ENCODE measurements at places on chromosomes 6 and 20. TPM values are rescaled to one million over a fixed set of nuclear protein-coding genes. Genes with fewer than 3 reads are reported as not detected.

DNA sequence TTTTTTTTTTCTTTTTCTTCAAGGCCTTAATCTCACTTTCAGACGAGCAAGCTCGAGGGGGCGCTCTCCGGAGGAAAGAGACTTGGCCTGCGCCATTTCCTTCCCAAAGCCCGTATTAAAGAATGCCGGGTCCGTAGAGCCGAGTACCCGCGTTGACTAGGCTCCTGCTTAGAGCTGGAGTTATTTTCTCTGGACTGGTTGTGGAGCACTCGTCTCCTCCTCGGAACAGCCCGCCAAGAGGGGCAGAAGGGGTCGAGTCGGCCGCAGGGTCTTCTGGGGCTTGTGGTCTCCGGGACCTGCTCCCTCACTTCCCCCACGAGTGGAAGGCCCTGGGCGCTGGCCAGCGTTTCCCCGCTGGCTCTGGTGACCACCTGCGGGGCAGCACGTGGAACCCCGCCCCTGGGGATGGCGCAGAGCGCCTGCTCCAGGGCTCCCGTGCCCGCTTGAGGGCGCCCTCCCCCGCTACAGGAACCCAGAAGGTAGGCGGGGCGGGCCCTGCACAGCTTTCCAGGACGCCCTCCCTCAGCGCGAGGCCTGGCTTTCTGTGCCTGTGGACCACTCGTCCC lies 2.7 kb upstream of the MEI4 start:
- peak overlapping the region; percentile 77 for H3K4me3 ChIP-seq
- DNase-seq, result peak; percentile 94
- H3K27me3 ChIP-seq, result no peaks in the 10 kb centered on the region
- H3K36me3 ChIP-seq, result no peaks in the 10 kb centered on the region
- peak overlapping the region; percentile 93 for H3K27ac ChIP-seq
- peaks cover 20% of the 10 kb centered on the region for H3K4me1 ChIP-seq

DNA sequence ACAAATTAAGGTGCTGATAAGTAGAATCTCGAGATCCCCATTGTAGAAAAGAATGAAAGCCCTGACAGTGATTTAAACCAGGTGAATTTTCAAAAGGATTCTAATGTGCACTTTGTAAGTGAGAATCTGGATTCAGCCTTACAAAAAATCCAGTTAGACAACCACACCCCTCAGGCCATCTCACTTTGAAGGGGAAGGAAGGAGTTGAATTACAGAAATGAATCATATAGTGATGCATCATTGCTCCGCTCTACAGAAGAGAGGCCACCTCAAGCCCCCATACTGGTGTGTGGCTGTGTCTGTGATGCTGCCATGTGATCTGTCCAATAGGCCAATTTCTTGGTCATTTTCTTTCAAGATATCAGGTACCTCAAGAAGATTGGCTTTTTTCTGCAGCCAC lies 85.5 kb upstream of the NT5E start:
- H3K36me3 ChIP-seq, result no peaks in the 10 kb centered on the region
- H3K27me3 ChIP-seq, result no peaks in the 10 kb centered on the region
- no peaks in the 10 kb centered on the region for H3K4me1 ChIP-seq
- H3K4me3 ChIP-seq, result no peak overlapping the region
- no peak overlapping the region for H3K27ac ChIP-seq

GRCh38 chr6:100850174-100850573 lies 31.0 kb downstream of the ASCC3 start:
- H3K4me3 ChIP-seq, result no peak overlapping the region
- peaks cover 9% of the 10 kb centered on the region for H3K36me3 ChIP-seq
- DNase-seq, result no peak
- no peaks in the 10 kb centered on the region for H3K27me3 ChIP-seq
- H3K27ac ChIP-seq, result no peak overlapping the region
- no peaks in the 10 kb centered on the region for H3K4me1 ChIP-seq

DNA sequence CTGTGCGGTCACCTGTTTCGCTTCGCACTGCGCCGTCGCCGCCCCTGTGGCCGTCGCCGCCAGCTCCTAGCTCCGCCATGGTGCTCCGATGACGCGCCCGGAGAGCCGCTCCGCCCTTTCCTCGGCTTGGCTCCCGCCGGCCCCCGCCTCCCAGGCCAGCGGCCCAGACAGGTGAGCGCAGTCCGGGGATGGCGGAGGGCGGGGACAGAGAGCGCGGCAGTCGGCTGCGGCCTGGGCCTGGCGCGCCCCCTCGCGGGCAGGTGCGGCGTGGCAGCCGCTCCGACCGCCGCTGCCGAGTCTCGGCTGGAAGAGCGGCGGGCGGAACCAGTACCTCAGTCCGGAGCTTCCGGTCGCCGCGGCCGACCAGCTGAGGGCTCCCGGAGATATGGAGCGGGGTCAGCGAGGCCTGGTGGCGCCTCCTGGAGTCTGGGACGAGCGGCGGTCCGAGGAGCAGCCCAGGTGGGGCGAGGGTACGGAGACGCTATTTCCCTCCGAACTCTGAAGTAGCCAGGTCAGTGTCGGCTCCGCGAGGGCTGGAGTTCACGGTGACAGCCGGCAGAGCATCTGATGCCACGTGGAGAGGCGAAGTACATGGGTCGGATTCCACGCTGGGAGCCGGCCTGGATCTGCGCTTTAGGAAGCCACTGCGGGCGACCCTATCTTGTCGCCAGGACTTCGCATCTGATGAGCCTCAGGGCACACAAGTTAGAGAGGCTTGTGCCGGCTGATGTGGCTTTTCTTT lies at the start of gene MAP7:
Gene MAP7 (minus strand): TSS at position 93 of the 742 bp plus-strand sequence. CDS start 14 bp downstream, at position 79.
- no peaks in the 10 kb centered on the region for H3K36me3 ChIP-seq
- DNase-seq, result peak; percentile 95
- H3K27me3 ChIP-seq, result peaks cover 38% of the 10 kb centered on the region

GRCh38 chr20:3612795-3613572 lies 50.2 kb downstream of the GFRA4 start:
- H3K27me3 ChIP-seq, result no peaks in the 10 kb centered on the region
- H3K4me3 ChIP-seq, result no peak overlapping the region
- peak overlapping the region; percentile 63 for H3K27ac ChIP-seq
- peaks cover 10% of the 10 kb centered on the region for H3K4me1 ChIP-seq

DNA sequence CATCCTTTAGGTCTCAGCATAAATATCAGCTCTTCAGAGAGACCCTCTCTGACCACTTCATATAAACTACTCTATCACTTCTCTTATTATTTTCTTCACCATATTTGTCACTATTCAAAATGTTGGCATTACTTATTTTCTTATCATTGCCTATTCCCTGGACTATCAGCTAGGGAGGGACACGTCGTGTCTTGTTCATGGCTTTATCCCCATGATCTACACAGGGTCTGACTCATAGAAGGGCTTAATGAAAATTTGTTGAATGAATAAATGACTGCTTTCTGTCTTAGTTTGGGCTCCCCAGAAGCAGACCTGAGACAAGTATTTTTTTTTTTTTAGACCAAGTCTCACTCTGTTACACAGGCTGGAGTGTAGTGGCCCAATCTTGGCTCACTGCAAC lies 3.0 kb upstream of the CDK5RAP1 start:
- no peak overlapping the region for H3K4me3 ChIP-seq
- peaks cover 11% of the 10 kb centered on the region for H3K4me1 ChIP-seq
- no peak overlapping the region for H3K27ac ChIP-seq
- DNase-seq, result no peak
- H3K36me3 ChIP-seq, result peaks cover 8% of the 10 kb centered on the region

GRCh38 chr6:82143041-82143481 lies 104.5 kb downstream of the IBTK start:
- no peak overlapping the region for H3K4me3 ChIP-seq
- no peak for DNase-seq
- no peaks in the 10 kb centered on the region for H3K4me1 ChIP-seq
- no peak overlapping the region for H3K27ac ChIP-seq

GRCh38 chr6:54267798-54268197 lies 40.4 kb upstream of the TINAG start:
- peak; percentile 24 for DNase-seq
- H3K27ac ChIP-seq, result no peak overlapping the region
- H3K36me3 ChIP-seq, result no peaks in the 10 kb centered on the region
- H3K27me3 ChIP-seq, result peaks cover 8% of the 10 kb centered on the region
- H3K4me1 ChIP-seq, result peaks cover 5% of the 10 kb centered on the region

The RIPPLY2 gene
- total RNA-seq, result 2.1 TPM

DNA sequence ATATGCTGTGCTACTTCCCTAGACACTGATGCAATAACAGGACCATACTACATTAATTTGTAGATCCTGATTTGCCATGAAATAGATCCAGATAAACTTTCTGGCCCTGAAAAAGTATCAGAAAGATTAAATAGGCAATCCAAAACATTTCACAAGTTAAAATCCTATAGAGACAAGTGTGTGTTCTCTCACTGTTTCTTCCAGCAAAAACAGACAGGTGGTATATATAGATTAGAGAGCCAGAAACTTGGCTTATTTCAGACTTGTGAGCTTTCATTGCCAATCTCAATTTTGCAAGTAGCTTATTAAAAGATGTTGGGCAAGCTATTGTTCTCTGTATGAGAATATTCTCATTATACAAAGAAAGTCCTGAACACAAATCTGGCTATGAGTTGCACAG lies 289.1 kb upstream of the MANEA start:
- no peak for DNase-seq
- no peak overlapping the region for H3K4me3 ChIP-seq
- peaks cover 12% of the 10 kb centered on the region for H3K4me1 ChIP-seq
- H3K36me3 ChIP-seq, result no peaks in the 10 kb centered on the region

- no peak overlapping the region for H3K27ac ChIP-seq
- H3K36me3 ChIP-seq, result no peaks in the 10 kb centered on the region
- H3K4me1 ChIP-seq, result peaks cover 15% of the 10 kb centered on the region
- DNase-seq, result no peak
Observed at GRCh38 chr20:23071996-23072395, 14.1 kb downstream of the CD93 start.

GRCh38 chr6:9409126-9409525 lies 973.8 kb upstream of the SLC35B3 start:
- H3K4me3 ChIP-seq, result no peak overlapping the region
- DNase-seq, result no peak
- no peaks in the 10 kb centered on the region for H3K36me3 ChIP-seq

- H3K4me1 ChIP-seq, result peaks cover 66% of the 10 kb centered on the region
- H3K4me3 ChIP-seq, result no peak overlapping the region
- no peaks in the 10 kb centered on the region for H3K27me3 ChIP-seq
- no peak for DNase-seq
- peak overlapping the region; percentile 95 for H3K27ac ChIP-seq
Observed at GRCh38 chr6:156946370-156946936, 169.3 kb downstream of the ARID1B start.

The CGA gene
- not detected for total RNA-seq

Data from WTC11 (cell line).